ENCODE measurements at places on chromosomes 6 and 20.

GRCh38 chr6:52667572-52667971, 3.3 kb upstream of the TMEM14A start:
- no peak for DNase-seq

- no peak for DNase-seq
These were observed 214.4 kb downstream of the RNF144B start for GRCh38 chr6:18601516-18602020.

GRCh38 chr6:43284991-43285781, 12.9 kb upstream of the SLC22A7 start:
- no peak for DNase-seq

- no peak for DNase-seq
These were observed 6.3 kb upstream of the SIRPG start for GRCh38 chr20:1663917-1664316.

DNA sequence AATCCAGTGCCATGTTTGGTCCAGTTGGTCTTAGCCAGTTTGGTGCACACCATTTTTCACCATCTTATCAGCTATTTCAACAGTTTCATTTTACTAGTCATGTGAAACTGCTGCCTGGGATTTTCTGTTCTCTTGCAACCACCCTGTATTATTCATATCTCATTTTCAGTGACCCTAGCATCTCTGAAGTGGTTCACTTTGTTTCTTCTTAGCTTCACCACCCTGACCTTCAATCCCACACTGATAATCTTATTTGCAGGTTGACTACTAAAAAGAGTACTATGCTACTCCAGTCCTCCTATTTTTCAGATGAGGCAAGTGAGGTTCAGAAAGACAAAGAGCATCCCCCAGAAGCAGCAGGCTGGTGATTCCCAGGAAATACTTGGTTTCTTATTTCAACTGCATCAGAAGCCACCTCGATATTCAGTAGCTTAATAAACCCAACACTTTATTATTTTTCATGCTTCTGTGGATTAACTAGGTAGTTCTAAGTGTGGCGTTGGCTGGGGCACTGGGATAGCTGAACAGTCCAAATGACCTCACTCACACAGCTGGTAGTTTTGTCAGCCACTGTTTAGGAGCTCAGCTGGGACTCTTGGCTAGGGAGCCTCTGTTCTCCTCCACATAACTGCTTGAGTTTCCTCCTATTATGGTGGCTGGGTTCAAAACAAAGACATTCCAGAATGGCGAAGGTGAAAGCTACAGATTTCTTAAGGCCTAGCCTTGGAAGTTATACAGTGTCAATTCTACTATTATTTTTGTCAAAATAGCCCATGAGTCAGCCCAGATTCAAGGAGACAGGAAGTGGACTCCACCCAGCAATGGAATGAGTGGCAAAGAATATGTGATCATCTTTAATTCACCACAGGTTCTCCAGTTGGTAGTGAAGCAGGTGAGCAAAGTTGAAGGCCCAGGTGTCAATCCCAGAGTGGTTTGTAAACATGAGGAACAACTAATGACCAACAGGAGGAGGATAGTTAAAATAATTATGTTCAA, 40.6 kb downstream of the BPIFB4 start:
- DNase-seq = no peak

- no peak for DNase-seq
These were observed 119.4 kb downstream of the CD24 start for GRCh38 chr6:106855117-106855516.

DNA sequence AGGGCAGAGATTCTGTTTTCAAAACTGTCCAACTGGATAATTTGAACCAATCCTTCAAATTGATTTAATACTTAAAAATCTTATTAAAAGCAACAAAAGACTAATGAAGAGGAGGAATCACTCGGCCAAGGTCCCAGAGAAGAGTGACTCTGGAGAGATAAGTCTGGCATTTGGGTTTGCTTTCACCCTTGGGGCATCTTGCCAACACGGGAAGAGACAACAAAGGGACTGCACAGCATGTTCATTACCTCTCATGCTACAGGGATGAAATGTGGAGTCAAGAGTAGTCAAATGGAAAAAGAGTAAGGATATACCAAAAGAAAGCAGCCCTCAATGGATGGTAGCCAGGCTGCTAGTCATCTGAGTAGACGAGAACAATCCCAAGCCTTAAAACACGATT, 68.2 kb downstream of the KHDRBS2 start:
- DNase-seq = no peak

- DNase-seq = peak; percentile 68
These were observed 13.6 kb upstream of the TNFRSF21 start for GRCh38 chr6:47323321-47323720.

DNA sequence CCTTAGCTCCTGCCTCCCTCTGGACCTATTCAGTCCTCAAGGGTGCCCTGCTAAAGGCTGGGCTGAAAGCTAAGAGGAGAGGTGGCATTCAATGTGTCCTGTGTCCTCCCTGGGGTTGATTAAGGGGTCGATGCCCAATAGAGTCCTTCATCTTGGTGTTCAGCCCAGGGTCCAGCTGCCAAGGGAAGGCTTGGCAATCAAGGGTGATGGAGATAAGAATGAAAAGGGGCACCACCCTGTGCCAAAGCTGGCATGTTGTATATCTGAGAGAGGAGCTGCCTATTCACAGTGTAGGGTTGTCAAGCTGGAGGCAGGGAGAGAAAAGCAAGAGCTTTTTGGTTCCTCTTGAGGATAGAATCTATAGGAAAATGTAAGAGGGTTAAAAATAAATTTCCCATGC, 12.3 kb downstream of the C20orf173 start:
- no peak for DNase-seq

DNA sequence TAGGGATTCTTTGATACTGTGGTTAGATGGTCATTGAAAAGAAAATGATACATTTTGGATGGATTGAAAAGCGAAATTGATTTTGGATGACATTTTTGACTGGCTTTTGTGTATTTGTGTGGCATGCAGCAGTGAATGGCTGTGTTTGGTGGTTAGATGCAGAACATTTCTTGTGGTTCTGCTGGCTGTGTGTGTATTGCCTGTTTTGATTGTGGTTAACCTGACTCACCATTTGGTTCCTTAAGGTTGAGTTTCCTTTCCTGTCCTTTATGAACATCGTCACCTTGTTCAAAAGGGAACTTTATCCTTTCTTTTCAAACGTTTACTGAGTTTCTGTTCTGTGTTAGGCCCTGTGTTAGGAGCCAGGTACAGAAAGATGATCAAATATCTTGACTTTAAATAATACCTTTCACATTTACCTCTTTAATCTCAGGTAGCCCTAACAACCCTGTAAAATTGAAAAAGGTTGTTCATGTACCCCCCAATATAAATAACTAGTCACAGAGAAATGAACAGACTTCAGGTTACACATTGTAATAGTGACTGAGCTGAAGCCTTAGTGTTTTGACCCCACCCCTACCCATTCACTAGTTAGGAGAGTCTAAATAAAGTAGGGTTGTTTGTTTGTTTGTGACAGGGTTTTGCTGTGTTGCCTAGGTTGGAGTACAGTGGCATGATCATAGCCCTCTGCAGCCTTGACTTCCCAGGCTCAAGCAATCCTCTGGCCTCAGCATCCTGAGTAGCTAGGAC, 23.8 kb downstream of the ANKS1A start:
- peak; percentile 28 for DNase-seq

DNA sequence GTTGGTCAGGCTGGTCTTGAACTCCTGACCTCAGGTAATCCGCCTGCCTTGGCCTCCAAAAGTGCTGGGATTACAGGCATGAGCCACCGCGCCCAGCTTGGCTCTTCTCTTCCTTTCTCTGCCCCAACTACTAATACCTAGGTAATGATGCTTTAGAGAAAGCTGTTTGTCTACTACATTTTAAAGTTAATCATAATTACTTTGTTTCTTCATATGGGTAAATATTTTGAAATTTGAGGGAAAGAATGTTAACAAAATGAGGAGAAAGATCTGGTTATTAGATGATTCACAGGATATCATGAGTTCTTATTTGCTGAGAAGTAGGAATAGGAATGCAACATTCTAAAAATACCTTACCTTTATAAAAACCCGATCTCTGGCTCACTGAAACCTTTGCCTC, 18.4 kb upstream of the PTPRK start:
- no peak for DNase-seq

GRCh38 chr6:56246881-56247653, at the start of gene COL21A1:
Gene COL21A1, minus strand, starts transcription at chr6:56247580. Its CDS starts 64,962 bp downstream, at chr6:56182618.
- no peak for DNase-seq

- no peak for DNase-seq
These were observed 219.0 kb upstream of the CST7 start for GRCh38 chr20:24729896-24730605.

DNA sequence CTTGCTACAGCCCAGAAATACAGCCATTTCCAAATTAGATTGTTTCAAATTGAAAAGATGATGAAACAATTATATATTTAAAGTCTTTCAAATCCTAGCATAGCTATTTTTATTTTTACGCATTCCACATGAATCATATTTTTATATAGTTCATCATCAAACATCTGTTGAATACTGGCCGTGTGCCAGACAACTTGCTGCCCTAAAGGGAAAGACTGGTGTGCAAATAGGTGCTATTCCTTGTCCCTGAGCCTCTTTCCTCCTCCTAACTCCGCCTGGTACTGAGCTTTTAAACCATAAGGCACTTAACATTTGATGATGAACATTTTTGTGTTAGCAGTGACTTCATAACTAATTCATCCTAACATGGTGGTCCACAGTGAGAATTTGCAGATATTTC, 18.7 kb upstream of the PLCG1 start:
- no peak for DNase-seq

- no peak for DNase-seq
These were observed 35.6 kb downstream of the TNFAIP3 start for GRCh38 chr6:137902699-137903098.

- no peak for DNase-seq
These were observed 52.7 kb downstream of the BTBD9 start for GRCh38 chr6:38586992-38587391.

GRCh38 chr6:92848901-92849300, 570.5 kb downstream of the EPHA7 start:
- DNase-seq = no peak

GRCh38 chr6:104566411-104566810, 293.3 kb downstream of the HACE1 start:
- no peak for DNase-seq

GRCh38 chr20:40754339-40754943, 65.4 kb upstream of the MAFB start:
- DNase-seq = no peak

DNA sequence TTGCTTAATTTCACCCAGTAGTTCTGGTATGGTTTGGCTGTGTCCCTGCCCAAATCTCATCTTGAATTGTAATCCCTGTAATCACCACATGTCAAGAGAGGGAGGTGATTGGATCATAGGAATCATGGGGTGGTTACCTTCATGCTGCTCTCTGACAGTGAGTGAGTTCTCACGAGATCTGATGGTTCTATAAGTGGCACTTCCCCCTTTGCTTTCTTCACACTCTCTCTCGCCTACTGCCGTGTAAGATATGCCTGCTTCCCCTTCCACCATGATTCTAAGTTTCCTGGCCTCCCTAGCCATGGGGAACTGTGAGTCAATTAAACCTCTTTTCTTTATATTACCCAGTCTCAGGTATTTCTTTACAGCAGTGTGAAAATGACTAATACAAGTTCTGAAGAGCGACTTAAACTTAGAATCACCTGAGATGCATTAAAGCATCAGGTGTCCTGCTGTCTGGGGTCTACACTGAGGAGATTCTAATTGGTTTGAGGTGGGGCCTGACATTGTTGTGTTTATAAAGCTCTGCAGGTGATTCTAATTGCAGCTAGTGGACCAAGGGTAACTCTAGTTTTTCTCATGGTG, 82.1 kb upstream of the DTNBP1 start:
- DNase-seq = peak; percentile 62

DNA sequence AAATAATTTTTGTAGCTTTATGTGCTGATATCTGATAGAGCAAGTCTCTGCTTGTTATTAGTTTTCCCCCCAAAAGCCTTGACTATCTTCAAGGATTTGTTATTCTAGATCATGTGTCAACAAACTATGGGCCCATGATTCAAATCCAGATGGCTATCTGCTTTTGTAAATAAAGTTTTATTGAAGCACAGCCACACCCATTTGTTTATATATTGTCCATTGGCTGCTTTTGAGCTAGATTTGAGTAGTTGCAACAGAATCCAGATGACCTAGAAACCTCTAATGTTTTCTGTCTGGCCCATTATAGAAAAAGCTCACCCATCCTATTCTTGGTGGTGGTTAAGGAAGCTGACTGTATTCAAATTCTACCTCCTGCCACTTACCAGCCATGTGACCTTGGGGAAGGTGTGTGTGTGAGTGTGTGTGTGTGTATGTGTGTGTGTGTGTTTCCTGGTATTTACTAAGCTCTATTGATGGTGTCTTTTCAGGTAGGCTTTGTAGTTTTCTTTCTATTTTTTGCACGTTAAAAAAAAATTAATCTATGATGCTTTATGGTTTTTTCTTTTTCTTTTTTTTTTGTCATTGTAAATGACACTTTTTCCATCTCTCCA, 1.3 kb upstream of the GTSF1L start:
- DNase-seq = no peak

DNA sequence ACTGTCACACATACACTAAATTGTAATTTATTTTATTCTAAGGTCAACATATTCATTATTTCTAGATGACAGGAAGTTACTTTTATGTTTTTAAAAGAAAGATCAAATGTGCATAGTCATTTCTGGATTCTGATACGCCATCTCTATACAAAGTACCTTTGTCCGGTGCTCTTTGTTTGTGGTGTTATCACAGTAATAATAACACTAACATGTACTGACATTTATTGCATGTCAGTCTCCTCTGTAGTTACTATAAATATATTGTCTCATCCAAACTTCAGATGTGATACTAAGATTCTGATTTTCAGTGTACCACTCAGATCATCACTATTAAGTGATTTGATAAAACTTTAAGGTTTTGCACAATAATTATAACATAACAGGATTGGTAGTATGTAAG, 90.3 kb upstream of the TPD52L1 start:
- DNase-seq = no peak

- DNase-seq = no peak
These were observed 6.3 kb downstream of the TNFAIP3 start for GRCh38 chr6:137873273-137873762.
